AG09319 (cell line): ENCODE measurements at places on chromosomes 3 and 15.
A peak's percentile ranks its signal among the peaks of the same experiment; 100 is the strongest.

DNA sequence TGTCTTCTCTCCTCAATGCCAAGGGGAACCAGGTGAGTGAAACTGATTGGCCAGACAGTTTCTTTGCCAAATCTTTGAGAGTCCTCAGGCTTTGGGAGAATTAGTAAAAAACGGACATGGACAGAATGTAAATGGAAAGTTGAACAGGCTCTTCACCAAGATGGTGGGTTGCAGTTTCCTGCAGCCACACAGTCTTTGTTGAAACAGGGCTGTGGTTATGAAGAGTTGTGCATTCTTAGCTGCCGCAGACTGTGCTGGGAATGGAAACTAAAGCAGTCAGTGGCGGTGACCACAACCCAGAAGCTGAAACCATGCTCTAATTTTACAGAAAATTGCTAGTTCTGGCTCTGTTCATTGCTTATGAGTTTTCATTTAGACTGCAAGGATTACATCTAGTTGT, 42.1 kb upstream of the TASOR start:
- DNase-seq, result no peak

DNA sequence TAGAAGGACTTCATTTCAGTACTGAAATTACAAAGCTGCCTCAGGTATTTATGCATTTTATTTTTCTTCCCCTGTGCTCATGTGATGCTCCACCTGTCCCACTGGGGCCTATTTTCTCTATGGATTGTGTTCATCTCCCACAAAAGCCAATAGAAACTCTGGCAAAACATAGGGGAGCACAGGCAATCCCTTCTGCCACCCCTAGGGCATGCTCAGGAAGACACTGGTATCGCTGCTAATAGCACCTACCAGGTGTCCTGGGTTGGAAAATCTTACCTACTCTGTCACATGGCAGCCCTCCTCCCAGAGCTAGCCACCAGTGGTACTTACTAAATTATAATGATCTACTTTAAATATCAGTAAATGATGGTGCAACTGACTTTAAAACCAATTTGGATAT, 427.4 kb downstream of the FGF12 start:
- no peak for DNase-seq

- no peak for DNase-seq
These were observed 33.1 kb downstream of the ZNF592 start for GRCh38 chr15:84781495-84781894.

- no peak for DNase-seq
These were observed 214.5 kb upstream of the HES1 start for GRCh38 chr3:193921465-193921864.

DNA sequence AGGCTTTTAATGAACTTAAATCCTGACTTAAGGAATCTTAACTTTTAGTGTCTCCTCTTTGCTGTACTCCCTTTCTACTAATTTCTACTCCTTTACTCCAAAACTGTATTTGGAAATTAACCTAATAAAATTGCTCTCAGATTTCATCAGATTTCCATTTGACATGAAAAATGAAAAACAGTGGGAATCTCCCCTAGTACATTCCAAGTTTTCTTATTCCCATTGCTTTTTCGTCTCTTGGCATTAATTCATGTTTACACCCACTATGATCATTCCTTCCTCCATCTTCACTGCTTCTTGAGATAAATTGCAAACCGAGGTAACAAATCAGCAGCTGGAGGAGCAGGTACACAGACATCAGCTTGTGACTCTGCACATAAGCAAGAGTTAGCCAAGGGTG, 208.7 kb downstream of the VGLL3 start:
- no peak for DNase-seq

DNA sequence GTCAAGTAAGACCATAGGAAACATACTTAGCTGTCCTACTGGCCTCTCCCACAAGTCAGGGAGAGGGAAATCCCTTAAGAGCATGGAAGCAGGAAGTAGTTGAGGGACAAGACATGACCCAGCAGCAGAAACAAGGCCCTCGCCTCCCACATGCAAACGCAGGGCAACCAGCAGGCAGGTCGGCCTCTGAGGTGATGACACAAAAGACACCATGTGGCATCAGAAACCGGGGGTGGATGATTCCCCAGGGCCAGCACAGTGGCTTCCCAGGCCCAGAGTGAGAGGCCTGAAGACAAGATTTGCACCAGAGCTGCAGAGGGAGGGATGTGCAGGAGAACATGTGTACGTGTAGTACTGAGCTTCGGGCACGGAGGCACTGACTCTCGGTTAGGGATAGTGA, 26.3 kb downstream of the PXYLP1 start:
- DNase-seq, result no peak

- no peak for DNase-seq
These were observed 10.8 kb upstream of the ATP13A5 start for GRCh38 chr3:193389335-193389734.

DNA sequence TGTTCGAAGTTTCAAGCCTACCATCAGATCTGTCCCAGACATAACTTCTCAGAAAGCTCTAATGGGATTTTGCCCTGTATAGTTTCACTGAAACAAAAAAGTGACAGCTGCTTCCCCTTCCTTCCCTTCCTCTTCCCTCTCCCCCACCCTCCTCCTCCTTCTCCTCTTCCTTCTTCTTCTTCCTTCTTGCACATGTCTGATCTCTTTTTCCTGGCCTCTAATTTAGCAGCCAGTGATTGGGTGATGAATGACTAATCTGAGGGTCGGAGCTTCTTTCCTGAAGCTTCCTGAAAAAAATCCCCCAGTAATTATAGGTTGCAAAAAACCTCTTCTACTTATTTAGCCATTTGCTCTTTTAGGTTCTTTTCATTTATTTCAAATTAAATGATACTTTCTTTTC, 168.7 kb downstream of the POTEB3 start:
- no peak for DNase-seq

DNA sequence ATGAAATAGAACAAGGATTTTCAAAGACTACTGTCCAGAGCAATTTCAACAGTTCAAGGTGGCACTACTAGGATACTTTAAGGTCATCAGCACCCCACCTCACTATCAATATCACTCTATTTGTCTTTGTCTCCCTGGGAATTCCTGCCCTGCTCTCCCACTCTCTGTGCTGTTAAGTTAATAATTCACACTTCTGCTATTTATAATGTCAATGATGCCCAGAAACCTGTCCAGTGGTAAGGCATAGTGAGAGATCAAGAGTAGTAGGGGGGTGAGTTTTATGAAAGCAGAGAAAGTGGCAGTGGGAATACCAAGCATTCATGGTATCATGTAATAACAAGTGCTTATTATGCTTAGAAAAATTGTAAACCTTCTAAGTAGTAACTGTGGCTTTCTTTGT, 7.3 kb downstream of the TMCO5A start:
- DNase-seq, result no peak

GRCh38 chr15:74840851-74841775, 1.8 kb downstream of the ULK3 start:
- no peak for DNase-seq

DNA sequence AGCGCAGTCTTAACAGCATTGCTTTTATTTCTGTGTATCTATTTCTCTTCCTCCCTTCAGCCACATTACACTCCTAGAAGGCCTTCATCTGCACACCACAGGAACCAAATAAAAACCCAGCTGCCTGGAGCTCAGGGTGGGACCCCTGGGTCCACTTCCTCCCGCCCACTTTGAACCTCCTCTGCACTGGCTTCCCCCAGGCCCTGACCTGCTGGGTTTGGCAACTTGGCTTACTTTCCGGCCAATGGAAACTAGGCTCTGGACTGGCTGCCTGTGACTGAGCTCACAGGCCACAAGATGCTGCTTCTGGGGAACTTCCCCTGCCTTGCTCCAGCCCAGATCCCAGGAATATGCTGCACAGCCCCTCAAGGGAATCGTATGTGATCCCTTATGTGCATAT, 89.8 kb downstream of the SEMA5B start:
- no peak for DNase-seq

DNA sequence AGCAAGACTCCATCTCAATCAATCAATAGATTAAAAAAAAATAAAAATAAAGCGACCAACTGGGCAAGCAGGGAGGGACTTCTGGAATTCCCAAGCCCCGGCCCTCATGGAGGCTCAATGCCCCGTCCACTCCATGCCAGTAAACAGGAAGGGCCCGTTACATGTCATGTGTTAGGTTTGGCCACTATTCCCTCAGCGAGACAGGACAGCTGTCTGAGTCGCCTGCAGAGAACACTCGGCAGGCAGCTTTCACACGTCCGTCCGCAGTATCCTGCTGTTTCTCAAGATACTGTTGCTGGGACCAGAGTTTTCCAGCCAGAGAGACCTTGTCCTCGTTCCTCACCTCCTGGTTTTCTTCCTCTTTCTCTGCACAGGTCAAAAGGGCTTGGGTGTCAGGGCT, 18.0 kb downstream of the TMEM44 start:
- DNase-seq, result no peak

GRCh38 chr15:85336880-85337279, 43.5 kb upstream of the AKAP13 start:
- no peak for DNase-seq

- no peak for DNase-seq
These were observed 116.3 kb downstream of the PDZRN3 start for GRCh38 chr3:73508330-73508954.

- no peak for DNase-seq
These were observed 423.1 kb downstream of the TIGIT start for GRCh38 chr3:114716916-114717315.

- DNase-seq, result no peak
These were observed 27.4 kb upstream of the ARL14 start for GRCh38 chr3:160649596-160649995.

- DNase-seq, result no peak
These were observed 112.5 kb downstream of the IGF2BP2 start for GRCh38 chr3:185712337-185712736.

GRCh38 chr15:67067930-67068551, 2.6 kb downstream of the SMAD3 start:
- no peak for DNase-seq

- DNase-seq, result no peak
These were observed 1.6 kb downstream of the BDH1 start for GRCh38 chr3:197554196-197554561.

- DNase-seq, result no peak
These were observed 3.0 kb upstream of the ZMAT3 start for GRCh38 chr3:179074656-179075055.

- DNase-seq, result no peak
These were observed 81.7 kb downstream of the WNT5A start for GRCh38 chr3:55405436-55405835.

DNA sequence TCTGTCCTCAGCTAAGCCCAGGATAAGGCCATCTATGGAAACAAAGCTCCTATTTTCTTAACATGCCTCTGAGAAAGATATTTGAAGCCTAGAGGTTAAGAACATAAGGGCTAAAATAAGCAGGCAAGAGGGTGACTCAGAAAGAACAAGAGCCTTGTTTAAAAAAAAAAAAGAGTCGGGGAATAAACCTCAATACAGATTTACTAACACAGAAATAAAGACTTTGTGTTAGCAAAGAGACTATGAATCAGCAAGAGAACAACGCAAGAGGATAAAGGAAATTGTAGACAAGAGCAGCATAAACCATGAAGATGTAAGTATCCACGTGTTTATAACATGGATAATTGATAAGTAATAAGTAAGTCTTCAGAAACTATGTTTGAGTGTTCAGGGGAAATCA, 36.0 kb downstream of the RAB27A start:
- peak; percentile 32 for DNase-seq

DNA sequence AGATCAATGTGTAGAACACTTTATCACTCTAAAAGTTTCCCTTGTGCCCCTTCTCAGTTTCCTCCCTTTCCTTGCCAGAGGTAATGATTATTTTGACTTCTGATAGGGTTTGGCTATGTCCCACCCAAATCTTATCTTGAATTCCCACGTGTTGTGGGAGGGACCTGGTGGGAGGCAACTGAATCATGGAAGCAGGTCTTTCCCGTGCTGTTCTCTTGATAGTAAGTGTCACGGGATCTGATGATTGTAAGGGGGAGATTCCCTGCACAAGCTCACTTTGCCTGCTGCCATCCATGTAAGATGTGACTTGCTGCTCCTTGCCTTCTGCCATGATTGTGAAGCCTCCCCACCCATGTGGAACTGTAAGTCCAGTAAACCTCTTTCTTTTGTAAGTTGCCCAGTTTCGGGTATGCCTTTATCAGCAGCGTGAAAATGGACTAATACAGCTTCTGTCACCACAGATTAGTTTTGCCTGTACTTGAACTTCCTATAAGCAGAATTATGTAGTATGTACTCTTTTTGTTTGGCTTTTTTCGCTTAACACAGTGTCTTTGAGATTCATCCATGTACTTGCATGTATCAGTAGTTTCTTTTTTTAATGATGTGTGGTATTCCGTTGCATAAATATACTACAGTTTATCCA, 7.2 kb downstream of the FEM1B start:
- no peak for DNase-seq

GRCh38 chr15:40550341-40551037, 14.4 kb downstream of the CCDC32 start:
- no peak for DNase-seq

DNA sequence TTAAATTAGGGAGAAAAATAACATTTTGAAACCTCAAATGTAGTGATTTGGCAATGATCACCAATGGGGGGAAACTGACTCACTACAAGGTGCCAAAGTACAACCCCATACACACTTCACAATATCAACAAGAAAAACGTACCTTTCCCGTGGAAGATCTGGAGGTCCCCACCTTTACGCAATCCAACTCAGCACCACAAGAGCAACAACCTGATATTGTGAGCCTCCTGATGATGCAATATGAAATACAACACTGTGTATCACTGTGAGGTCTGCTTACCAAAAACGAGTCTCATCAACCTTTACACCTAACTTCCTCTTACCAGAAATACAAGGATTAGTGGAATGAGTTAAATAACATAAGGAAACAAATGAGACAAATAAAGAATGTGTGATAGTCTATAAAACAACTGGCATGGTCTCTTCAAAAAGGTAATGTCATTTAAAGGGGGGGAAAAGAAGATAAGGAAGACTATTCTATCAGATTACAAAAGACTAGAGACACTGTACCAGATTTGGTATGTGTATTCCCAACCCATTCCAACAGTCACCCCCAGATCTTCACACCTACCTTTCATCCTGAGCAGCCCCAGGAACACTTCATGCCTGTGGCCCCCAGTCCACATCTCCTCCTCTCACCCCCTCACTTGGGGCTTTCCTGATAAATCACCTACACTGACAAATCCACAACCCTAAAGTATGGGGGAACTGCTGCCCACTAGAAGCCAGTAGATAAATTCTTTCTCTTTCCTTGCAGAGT, 27.7 kb downstream of the DLG1 start:
- no peak for DNase-seq

- no peak for DNase-seq
These were observed 149.0 kb downstream of the EPHA3 start for GRCh38 chr3:89256395-89256794.

GRCh38 chr3:195039180-195039843, 231.6 kb downstream of the XXYLT1 start:
- no peak for DNase-seq

- DNase-seq, result peak; percentile 59
These were observed 11.1 kb upstream of the ABHD10 start for GRCh38 chr3:111967651-111968274.

- DNase-seq, result no peak
These were observed 667 bp downstream of the CEMIP start for GRCh38 chr15:80779658-80780415.

GRCh38 chr15:90930861-90931574, 1.3 kb downstream of the HDDC3 start:
- DNase-seq, result no peak
